Left ventricle myocardium superior (tissue), 1 donor: ENCODE measurements at places on chromosomes 13 and 19. TPM values are rescaled to one million over a fixed set of nuclear protein-coding genes. Genes with fewer than 3 reads are reported as not detected.

Gene ENOX1
- 6.8 TPM for total RNA-seq

GRCh38 chr19:43643326-43643725, 3.7 kb upstream of the CADM4 start:
- DNase-seq: no peak

DNA sequence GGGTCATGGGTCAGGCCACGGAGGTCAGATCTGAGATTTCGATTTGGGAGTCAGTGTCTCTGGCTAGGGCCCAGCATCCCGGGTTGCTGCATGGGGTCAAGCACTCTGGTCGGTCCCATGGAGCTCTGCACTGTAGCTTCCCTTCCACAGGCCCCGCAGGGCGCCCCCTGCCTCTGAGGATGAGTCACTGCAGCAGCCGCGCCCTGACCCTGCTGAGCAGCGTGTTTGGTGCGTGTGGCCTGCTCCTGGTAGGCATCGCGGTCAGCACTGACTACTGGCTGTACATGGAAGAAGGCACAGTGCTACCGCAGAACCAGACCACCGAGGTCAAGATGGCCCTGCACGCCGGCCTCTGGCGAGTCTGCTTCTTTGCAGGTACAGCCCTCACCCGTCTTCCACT, 3.6 kb downstream of the CACNG7 start:
- DNase-seq: no peak

Gene IRF2BP1
- 22.3 TPM for total RNA-seq

DNA sequence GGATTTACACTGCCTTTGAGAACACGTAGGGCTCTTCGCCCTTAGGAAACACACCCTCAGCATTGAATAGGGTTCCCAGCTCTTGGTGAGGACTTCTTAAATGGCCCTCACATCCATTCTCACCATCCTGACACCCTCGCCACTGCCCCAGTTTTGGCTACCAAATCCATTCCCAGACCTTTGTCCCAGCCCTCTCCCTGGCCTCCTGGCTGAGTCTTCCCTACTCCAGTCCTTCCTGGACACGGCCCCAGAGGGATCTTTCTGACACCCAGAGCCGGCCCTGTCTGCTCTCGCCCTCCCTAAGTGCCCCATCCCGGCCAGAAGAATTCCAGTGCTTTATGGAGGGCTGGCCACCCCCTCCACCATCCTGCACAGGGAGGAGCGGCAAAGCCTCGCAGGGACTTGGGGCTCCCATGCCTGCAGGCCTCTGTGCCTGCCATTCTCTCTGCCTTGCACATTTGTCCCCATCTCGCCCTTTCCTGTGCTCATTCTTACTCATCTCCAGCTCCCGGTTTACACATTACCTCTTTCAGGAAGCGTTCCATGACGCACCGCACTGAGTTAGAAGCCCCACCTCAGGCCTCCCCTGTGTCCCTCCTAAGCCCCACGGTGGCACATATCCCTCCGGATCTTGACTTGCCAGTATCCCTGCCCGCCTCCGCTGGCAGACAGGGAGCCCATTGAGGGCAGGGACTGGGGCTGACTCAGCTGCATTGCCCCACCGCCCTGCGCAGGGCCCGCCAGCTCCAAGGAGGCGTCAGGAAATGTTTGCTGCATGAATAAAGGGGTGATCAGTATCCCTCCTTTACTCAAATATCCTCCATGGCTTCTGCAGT, 11.0 kb upstream of the KLK14 start:
- DNase-seq: no peak

DNA sequence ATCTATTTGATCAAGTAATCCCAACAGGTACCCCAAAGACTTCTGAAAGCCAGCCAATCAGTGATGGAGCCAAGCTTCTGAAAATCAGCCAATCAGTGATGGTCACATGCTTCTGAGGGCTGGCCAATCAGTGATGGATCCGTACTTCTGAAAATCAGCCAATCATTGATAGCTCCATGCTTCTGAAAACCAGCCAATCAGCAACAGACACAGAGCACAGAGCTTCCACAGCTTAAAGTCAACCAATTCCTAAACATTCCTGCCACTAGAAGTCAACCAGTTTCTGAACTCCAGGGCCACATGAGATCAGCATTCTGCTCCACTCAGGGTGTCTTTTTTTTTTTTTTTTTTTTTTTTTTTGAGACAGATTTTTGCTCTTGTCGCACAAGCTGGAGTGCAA, 8.2 kb upstream of the HSD17B14 start:
- DNase-seq: no peak

Gene NLRP7
- total RNA-seq: not detected

Gene ZNF709
- 1.6 TPM for total RNA-seq

Gene ADGRE2
- total RNA-seq: 0.72 TPM

GRCh38 chr13:75443356-75443958, 38.5 kb downstream of the TBC1D4 start:
- DNase-seq: no peak
